NCI-H1694 treated with DMSO at 0.1 percent for 48 hours (cell line): ENCODE measurements at places on chromosomes 2 and 18.

- DNase-seq, result no peak
These were observed 44.3 kb upstream of the MRPL33 start for GRCh38 chr2:27727257-27727656.

GRCh38 chr18:74493689-74494088, 2.5 kb upstream of the CNDP2 start:
- DNase-seq, result no peak

DNA sequence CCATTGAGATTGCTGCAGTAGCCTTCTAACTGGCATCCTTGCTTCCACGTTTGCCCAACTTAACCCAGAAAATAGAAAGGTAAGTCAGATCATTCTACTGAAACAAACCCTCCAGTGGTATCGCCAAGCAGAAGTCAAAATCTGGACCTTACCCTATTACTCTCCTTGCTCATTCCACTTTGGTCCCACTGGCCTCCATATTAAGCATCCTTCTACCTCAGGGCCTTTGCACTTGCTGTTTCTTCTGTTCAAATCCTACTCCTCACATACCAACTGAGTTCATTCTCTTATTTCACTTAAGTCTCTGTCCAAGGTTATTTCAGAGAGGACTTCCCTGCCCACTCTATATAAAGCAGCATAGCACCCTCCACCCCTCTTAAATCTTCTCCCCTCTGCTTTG, 84.5 kb downstream of the SPRED2 start:
- no peak for DNase-seq

GRCh38 chr18:50653402-50654093, 93.7 kb downstream of the MAPK4 start:
- DNase-seq, result no peak

- no peak for DNase-seq
These were observed 51.5 kb downstream of the CDC42EP3 start for GRCh38 chr2:37619959-37620300.

GRCh38 chr18:76673281-76674185, 148.8 kb upstream of the ZNF236 start:
- DNase-seq, result no peak

- no peak for DNase-seq
These were observed 68.8 kb downstream of the ITGA4 start for GRCh38 chr2:181526014-181526413.

DNA sequence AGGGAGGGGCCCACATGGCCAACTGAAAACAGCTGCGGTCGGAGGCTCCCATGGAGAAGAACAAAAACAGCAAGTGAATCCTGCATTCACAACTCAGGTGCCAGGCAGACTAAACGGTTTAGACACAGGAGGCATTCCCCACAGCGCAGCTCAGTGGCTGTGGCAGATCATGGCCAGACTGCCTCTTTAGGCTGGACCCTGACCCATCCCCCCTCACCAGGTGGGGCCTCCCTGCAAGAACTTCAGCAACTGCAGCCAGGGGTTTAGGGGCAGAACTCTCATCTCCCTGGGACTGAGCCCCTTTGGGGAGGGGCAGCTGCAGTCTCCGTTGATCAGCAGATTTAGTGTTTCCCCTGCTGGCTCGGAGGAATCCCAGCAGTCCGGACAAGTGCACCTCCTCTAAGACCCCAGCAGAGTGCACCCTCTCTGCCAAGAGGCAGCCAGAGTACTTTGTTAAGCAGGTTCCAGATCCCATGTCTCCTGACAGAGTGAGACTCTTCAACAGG, 346.7 kb downstream of the SS18 start:
- DNase-seq, result no peak

DNA sequence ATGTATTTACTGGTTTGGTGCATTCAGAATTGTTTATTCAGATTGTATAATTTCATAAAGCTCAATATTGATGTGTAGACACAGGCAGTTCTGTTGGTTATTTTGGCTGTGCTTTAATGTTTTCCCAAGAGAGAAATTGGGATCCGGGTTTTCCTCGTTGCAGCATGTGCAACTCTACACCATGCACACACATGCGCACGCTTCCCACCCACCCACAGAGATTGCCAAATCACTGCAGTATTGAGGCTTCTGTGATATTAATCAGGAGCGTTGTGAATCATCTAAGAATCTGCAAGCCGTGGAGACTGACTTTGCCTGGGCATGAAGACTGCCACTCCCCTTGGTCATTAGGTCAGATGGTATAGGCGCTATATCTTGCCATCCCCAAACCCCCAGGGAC, 571.5 kb downstream of the SLC4A3 start:
- DNase-seq, result no peak

- no peak for DNase-seq
These were observed 40.7 kb upstream of the BBS5 start for GRCh38 chr2:169438466-169439072.

GRCh38 chr18:27120246-27120645, 64.9 kb downstream of the CHST9 start:
- DNase-seq, result no peak

DNA sequence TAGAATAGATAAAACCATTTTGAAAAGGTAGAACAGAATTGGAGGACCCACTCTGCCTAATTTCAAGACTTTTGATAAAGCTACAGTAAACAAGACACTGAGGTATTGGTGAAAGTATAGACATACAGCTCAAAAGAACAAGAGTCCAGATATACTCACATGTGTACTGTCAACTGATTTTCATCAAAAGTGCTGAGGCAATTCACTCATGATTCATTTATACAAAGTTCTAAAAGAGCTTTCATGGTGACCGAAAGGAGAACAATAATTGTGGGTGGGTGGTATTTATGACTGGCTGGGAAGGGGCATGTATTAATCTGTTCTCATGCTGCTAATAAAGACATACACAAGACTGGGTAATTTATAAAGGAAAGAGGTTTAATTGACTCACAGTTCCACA, 7.3 kb downstream of the MAP4K3 start:
- DNase-seq, result no peak

- no peak for DNase-seq
These were observed 46.8 kb upstream of the FAM98A start for GRCh38 chr2:33645861-33646260.

- DNase-seq, result no peak
These were observed 262.5 kb downstream of the CDH20 start for GRCh38 chr18:61595615-61596251.

- DNase-seq, result no peak
These were observed 225.7 kb upstream of the TNP1 start for GRCh38 chr2:217085543-217085942.

- DNase-seq, result no peak
These were observed 34.0 kb downstream of the LBH start for GRCh38 chr2:30265052-30266015.

GRCh38 chr2:49224426-49225010, 70.2 kb upstream of the FSHR start:
- DNase-seq, result no peak

DNA sequence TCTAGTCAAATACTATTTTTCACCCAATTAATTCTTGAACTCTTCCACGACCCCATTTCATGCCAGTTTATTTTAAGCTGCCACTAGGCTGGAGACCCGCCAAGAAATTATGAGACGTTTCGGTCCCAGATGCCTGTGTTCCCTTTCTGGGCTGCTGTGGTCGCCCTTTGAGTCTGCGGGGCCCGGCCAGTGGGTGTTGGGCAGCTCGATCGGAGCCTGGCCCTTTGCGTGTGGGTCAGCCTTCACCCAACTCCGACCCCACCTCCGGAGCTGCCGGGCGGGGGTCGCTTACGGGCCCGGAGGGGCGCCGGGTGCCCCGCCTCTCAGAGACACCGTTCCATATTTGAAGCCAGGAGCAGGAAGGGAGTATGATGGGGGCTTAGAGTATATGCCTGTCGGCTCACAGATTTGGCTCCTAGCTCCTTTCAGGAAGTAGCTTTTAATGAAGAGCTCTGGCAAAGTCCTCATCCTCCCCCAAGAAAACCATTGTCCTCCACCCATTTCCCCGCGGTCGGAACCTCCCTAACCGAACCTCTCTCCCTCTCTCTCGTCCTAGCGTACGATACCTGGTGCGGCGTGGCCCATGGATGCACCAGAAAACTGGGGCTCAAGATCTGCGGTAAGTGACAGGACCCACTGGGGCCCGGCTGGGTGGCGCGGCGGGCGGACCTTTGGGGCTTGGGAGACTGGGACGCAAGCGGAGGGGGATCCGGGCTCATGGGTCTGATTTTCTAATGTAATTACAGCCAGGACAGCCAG, 5.0 kb downstream of the GAD1 start:
- peak; percentile 76 for DNase-seq

GRCh38 chr2:43977677-43978375, 18.0 kb downstream of the LRPPRC start:
- no peak for DNase-seq

DNA sequence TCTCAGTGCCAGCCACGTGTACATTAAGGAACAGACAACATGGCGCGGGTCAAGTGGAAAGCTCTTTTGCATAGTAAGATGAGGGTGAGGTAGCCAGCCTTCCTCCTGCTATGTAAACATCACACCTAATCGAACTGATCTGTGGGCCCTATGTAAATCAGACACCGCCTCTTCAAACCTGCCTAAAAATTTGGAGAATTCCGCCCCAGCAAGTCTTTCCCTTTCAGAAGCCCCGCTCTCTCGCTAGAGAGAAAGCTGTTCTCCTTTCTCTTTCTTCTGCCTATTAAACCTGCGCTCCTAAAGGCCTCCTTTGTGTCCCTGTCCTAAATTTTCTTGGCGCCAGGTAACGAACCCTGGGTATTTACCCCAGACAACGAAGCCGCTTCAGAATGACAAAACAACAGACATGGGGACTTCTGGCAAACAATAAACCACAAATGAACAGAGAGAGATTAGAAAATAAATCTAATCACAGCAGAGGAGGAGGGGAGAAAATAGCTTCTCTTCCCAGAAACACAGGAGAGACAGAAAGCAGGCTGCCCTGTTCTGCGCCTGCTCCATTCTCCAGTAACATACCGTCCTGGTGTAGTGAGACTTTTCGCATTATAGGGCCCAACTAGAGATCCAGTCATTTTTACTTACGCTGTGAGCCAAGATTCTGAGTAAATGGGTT, 31.9 kb upstream of the CYP1B1 start:
- DNase-seq, result no peak

- DNase-seq, result no peak
These were observed 76.3 kb upstream of the WDSUB1 start for GRCh38 chr2:159362816-159363251.

- no peak for DNase-seq
These were observed 22.4 kb downstream of the TWIST2 start for GRCh38 chr2:238870261-238870660.

DNA sequence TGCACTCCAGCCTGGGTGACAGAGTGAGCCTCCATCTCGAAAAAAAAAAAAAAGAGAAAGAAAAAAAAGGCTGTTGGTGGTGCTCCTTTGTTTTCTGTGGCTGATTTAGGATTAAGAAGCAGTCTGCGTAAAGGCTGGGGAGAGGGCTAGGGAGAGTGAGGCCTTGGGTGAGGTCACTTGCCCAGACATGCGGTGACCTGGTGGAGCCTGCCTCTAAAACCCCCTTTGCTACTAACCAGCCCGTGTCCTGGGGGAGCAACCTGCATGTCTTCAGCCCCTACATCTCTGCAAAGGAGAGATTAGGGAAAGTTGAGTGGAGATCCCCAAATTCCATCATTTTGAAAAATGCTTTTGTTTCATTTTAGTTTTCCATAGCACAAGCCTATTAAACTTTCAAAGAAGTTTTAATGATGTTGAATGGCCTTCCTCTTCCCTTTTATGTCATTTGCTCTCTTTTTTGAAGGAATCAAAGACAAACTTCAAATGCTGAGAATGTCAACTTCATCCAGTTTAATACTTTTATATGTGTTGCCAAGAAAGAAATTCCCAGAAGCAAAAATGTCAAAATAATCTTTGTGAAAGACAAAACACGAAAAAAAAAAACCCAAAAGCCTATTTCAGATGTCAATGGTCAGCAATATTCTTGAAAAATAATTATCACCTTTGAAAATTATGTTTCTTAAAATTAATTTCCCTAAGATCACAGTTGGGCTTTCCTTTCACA, 38.9 kb upstream of the RALBP1 start:
- DNase-seq, result no peak

DNA sequence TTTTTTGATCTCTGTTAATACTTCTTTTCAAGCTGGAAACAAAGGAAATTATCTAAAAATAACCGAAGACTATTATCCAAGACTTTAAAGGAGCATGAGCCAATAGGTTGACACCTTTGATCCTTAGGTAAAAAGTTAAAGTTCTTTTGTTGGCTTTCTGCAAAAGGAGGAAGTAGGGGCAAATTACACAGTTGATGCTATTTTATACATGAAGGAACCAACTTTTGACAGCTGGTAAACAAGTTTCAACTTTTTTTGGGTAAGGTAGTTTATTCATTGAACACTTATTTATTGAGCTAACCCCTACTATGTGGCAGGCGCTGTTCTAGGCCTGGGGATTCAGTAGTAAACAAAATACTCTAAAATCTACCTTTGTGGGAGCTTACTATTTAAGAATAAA, 66.6 kb upstream of the ZEB2 start:
- no peak for DNase-seq

DNA sequence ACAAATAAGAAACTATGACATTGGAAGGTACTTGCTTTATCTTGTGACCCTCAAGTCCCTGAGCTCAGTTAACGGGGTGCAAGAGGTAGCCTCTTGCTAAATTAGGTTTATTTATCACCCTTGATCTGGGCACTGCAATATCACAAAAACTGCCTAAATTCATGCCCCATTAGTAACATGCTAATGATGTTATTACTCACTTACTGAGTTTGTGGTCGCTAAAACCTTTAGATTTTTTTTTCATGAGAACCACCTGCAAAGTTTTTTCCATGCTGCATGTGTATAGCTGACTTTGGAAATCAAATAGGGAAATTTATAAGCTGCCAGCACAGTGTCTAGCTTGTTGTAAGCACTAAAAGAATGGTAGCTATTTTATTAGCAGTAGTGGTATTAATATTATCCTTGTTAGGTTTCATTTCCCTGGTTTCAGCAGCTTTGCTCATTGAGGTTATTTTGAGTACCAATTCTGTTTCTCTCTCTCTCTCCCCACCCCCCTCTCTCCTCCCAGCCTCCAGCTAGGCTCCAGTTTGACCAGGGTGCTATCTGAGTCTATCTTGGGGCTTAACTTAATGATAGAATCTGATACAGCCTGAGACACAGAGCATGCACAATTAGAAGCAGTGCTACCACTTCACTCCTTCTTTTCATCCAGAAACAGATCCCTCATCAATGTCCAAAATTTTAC, 88.7 kb upstream of the ATP8B1 start:
- DNase-seq, result no peak

- no peak for DNase-seq
These were observed 44.5 kb upstream of the CHN1 start for GRCh38 chr2:175049661-175050060.

DNA sequence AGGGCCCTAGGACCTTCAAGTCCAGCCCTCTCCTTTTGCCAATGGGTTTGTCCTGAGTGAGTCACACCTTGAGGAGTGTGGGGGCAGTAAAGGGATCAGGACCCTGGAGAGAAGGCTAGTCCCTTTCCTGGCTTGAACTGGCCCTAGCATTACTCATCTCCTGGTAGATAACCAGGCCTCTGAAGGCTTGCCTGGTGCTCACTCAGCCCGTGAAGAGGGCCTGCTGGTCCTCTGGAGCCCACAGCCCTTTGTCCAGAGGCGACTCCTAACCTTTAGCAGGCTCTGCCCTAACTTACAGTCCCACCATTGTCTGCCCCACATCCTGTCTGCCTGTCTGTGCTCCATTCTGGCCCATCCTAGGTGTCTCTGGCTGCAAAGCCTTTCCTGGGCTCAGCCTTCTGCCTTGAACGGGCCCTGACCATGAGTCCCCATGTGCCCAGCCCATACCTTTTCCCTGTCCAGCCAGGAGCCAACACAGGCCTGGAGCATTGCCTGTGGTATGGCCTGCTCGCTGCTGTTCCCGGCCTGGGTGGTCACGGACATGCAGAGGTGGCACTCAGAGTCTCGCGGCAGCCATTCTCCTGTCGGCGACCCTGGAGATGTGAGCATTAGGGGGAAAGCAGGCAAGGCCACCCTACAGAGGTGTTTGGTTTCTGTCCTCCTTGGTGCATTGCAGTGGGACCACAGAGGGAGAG, 5.0 kb downstream of the SFTPB start:
- DNase-seq, result no peak
